ENCODE measurements at places on chromosomes 11 and 22.

GRCh38 chr11:128365044-128365443, 222.3 kb downstream of the ETS1 start:
- DNase-seq, result peak; percentile 69

DNA sequence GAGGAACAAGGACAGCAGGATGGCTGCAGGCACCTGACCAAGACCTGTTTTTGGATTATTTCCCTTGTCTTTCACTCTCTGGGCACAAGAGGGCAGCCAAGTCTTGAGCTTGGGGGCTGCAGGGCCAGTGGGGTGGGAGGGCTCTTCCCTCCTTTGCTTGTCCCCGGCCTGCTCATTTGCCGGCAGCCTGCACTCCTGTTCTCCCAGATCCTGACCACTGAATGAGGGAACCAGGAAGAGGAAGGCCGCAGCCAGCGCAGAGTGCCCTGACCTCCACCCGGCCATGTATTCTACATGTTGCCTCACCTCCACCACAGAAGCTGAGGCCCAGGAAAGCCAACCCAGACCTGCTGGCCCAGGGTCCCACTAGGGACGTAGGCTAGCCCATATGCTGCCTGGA, 15.5 kb upstream of the NNMT start:
- DNase-seq, result peak; percentile 84

- peak; percentile 3 for DNase-seq
These were observed 195.3 kb downstream of the BRD1 start for GRCh38 chr22:49632199-49633009.

- no peak for DNase-seq
These were observed 367.0 kb upstream of the CADM1 start for GRCh38 chr11:115871161-115871760.

- DNase-seq, result no peak
These were observed 406.0 kb downstream of the MIAT start for GRCh38 chr22:27063406-27063805.

- DNase-seq, result no peak
These were observed 100.5 kb downstream of the WT1 start for GRCh38 chr11:32334822-32335221.

DNA sequence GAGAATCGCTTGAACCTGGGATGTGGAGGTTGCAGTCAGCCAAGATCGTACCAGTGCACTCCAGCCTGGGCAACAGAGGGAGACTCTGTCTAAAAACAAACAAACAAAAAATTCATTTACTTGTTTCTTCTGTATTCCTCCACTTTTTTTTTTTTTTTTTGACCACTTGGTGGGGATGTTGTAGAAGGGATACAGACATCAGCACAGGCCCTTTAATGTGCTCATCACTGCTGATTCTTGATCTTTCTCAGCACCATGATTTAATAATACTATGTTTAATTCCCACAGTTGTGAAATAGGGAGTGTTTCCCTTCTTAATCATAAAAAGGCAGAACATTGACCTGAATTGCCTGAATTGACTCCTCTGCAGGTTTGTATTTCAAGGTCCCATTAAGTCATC, 4.5 kb downstream of the TTC9C start:
- peak; percentile 61 for DNase-seq

DNA sequence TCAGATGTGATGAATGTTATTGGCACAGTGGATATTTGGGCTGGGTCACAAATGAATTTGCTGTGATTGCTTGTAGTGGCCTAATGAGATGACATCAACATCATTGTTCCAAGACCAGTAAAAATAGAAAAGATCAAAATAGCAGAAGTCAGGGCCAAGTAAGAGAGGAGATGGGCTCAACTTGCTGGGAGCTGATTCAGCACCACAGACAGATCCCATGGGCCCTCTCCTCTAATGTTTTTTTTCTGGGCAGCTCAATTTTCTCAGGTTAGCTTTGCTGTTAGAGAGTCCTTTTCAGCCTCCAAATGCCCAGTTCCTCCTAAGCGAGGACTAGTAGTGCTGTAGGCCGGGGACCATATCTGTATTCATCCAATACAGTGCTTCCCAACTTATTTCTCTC, 86.0 kb upstream of the IZUMO1R start:
- no peak for DNase-seq

DNA sequence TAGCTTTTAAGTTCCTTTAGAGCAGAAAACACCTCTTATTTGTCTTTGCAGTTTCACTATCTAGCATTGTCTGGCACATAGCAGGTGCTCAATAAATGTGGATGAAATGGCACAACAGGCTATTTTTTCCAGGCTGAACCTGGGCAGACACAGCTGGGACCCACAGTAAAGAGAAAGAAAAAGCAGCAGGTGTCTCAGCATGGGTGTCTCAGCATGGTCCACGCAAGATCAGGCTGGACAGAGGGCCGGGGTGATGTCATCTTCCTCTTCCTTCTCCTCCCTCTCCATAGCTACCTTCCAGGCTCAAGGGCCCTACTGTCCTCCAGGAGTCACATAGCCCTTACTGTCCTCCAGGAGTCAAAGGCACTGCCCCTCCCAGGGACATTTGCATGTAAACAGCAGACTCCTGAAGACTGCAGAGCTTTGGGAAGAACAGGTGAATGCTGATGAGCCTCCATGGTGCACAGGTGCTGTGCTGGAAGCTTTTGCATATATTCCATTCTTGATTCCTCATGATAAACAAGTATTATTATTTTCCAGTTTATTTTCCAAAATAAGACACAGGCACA, 65.2 kb downstream of the DSCAML1 start:
- no peak for DNase-seq

- no peak for DNase-seq
These were observed 50.7 kb downstream of the TSPAN18 start for GRCh38 chr11:44777209-44778194.
